Hematopoietic multipotent progenitor cell (in vitro differentiated cells): ENCODE measurements at places on chromosomes 3 and 15.

- DNase-seq, result no peak
Observed at GRCh38 chr15:81026836-81027599, 26.3 kb downstream of the TLNRD1 start.

DNA sequence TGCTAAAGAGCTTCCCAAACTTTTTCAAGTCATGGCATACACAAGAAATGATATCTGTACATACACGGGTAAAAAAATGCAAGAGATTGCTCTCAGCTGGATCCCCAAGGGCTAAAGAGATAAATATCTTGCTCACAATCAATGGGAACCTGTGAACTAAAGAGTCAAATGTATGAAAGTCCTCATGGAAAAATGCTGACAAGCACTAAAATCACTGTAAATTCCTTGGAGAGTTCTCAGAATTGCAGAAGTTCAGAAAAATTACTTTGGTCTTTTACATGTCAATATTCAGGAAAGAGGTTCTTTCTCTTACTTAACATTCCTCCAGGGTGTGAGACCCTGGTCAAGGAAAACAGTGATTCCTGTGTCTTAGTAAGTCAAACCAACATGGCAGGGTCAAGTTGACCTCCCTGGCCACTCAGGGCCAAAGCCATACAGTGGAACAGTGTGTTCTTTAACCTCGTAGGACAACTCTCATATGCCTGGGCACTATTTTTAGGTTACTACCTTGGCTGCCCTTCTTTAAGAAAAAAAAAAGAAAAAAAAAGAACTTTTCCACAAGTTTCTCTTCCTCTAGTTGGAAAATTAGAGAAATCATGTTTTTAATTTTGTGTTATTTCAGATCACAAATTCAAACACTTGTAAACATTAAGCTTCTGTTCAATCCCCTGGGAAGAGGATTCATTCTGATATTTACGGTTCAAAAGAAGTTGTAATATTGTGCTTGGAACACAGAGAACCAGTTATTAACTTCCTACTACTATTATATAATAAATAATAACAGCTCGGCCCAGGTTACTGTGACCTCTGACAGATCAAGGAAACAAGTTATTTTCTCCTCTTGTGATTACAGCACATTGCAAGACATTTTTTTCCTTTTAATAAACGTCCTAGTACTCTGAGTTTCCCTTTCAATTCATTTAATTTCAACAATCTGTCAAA, 12.5 kb downstream of the SSR3 start:
- DNase-seq, result no peak

- peak; percentile 15 for DNase-seq
Observed at GRCh38 chr3:38151667-38152265, 13.3 kb downstream of the MYD88 start.

- no peak for DNase-seq
Observed at GRCh38 chr3:146598535-146598934, 6.6 kb downstream of the PLSCR5 start.

DNA sequence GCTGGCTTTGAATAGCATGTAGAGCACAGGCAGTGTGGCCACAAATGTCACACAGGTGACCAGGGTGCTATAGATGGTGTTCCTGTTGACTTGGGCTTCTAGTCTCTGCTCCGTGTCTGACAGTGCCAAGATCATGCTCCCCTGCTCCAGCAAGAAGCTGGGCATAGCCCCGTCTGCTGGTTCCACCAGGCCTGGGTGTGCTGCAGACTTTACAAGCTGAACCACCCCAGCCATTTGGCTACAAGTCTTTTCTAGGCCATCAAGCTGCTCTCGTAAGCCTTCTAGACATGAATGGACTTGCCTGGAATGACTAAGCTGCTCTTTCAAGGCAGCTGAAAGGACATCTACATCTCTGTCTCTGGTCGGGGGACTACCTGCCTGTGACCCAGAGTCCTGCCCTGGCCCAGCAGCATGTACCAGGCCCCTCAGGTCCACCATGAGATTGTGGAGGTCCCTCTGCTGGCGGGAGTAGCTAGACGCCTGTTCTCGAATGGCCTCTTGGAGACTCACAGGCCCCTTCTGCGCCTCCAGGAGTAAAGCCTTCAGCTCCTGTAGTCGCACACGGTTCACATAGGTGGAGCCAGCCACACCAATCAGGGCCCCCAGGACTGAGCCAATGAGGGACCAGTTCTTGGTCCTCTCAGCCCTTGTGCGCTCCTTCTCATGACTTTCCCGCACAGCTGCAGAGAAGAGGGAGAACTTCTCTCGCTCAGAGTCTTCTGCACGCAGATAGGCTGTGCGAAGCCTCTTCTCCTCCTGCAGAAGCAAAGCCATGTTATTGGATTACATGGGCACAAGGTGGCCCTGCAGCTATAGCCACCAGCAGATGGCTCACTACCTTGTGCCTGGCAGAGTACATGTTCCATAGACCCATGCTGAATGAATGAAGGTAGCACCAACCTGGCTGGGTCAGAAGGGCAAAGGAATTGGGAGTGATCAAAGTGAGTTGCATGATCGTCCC, 2.8 kb upstream of the PLXNB1 start:
- DNase-seq, result peak; percentile 40

DNA sequence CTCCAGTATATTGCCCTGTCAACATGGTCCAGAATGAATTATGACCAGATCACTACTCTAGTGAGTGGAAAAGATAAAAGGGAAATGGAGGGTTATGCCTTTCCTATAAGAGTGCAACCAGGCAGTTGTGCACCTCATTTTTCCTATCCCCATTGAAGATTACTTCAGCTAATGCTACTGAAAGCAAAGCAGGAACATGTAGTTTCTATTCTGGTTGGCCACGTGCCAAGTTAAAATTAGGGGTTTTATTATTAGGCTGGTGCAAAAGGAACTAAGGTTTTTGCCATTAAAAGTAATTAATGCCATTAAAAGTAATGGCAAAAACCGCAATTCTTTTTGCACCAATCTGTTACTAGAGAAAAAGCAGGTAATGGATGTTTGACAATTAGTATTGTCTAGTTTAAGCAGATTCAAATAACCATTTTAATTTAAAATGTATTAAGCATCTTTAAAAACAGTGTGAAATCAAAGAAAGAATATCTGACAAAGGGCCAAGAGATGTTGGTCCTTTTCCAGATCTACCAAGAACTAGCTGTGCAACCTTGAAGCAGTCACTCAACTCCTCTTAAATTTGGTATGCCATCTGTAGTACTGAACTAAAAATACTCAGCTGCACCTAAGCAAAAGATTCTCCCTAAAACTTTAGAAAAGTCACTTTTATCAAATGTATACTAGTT, 567.5 kb upstream of the CCDC54 start:
- no peak for DNase-seq

- DNase-seq, result no peak
Observed at GRCh38 chr15:25954398-25954797, 91.3 kb upstream of the ATP10A start.

- no peak for DNase-seq
Observed at GRCh38 chr3:112335434-112335781, 2.5 kb downstream of the CD200 start.

- no peak for DNase-seq
Observed at GRCh38 chr3:68667346-68667745, 265.0 kb downstream of the TAFA4 start.

- peak; percentile 66 for DNase-seq
Observed at GRCh38 chr3:137105277-137105977, 147.6 kb downstream of the IL20RB start.

DNA sequence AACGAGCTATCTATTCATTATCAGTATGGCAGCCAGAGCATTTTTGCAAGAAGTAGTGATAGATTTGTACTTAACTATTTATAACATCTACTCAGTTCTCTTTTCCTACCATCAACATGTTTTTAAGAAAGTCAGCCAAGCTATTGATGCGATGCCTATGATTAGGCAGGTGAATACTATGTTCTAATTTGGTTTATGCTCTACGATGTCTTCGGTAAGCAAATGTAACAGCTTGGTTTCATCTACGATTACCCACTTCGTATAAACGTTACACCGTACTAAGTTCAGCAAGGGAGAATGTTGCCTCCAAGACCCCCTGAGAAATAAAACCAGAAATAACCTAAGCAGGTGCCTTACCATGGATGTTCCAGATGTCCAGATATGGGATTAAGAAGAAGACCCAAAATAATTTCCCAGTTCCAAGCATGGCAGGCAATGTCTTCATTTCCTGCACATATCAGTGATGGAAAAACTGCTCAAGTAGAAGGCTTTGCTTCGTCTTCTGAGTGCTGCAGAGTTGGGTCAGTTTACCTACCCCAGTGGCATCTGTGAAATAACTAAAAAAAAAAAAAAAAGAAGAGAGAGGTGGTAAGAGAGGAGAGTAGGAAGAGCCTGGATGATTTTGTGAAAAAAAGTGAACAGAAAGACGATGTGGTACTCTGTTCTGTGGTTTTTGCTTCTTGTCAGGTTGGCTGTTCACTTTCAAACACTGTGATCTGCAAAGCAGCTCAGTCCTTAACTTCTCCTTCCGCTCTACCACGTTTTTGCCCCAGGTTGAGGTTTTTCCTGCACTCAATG, at the start of gene BTLA:
BTLA (minus strand) TSS at position 559 of the 798 bp plus-strand sequence; CDS start at position 445, 114 bp downstream.
- DNase-seq, result no peak

DNA sequence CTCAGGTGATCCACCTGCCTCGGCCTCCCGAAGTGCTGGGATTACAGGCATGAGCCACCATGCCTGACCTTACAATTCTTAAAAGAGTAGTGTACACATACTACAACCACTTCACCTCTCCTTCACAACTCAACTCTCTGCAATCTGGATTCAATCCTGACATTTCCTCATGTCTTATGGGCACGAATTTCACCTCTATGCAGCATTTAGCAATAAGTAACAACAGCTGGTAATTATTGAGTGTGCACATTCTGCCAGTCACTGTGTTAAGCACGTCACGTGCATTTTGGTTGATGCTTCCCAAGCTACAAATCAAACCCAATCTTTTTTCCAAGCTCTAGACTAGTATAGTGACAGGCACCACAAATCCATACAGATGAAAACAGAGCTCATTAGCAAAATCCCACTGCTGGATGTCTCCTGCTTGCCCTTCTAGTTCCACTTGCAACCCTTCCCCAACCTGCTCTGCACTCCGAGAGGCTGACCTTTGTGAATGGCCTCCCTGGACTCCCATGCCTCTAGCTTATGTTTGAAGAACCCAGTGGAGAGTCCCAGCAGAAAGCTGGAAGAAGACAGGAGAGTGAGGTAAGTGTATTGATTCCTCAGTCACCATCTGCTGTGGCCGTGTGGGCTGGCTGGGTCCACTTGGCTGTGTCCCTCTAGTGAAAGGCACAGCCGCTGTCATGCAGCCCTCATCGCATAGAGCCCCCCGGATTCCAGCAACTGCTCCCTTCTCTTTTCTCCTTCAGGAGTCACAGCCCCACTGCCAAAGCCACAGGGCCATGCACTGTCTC, 176.5 kb downstream of the MEX3B start:
- no peak for DNase-seq

DNA sequence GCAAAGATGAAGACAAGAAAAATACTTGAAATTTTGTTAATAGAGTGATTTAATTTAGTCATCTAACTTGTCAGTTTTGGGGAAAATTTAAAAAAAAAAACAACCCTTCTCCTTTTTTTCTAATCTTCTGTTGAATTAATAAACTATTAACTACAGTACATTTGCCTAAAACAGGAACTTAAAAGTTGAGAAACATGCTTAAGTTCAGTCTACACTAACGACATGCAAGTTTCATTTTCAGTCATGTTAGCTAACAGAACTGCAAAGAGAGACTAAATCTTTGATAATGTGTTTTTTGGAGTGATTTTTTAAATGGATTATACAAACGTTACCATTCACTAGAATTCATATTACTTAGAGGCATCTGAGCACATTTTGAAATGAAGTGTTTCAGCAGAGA, 71.9 kb upstream of the MBNL1 start:
- DNase-seq, result peak; percentile 75

DNA sequence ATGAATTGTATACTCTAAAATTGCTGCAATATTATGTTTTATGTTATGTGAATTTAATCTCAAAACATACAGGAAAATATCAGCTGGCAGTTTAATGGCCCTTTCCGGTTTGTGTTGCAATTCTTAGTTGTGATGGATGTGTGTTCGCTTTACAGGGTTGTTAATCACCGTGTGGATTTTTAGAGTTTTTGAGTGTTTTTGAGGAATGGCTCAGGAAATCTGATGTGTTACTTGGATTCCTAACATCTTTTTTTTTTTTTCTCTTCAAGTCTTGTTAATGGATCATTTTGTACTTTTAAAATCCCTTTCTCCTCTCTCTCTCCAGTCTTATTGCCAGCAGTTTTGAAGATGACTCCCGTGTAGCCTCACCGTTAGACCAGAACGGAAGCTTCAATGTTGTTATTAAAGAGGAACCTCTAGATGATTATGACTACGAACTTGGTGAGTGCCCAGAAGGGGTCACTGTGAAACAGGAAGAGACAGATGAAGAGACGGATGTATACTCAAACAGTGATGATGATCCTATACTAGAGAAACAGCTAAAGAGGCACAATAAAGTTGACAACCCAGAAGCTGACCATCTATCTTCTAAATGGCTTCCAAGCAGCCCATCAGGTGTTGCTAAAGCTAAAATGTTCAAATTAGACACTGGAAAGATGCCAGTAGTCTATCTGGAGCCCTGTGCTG, 35.7 kb downstream of the MGA start:
- DNase-seq, result peak; percentile 84

GRCh38 chr15:78996894-78997275, 52.0 kb upstream of the CTSH start:
- no peak for DNase-seq

GRCh38 chr3:49734752-49735151, 11.0 kb upstream of the GMPPB start:
- DNase-seq, result no peak

GRCh38 chr3:44455318-44455717, 22.2 kb downstream of the ZNF445 start:
- DNase-seq, result no peak
